T-helper 1 cell (primary cell): ENCODE measurements at places on chromosomes 2 and 18.

- no peak for DNase-seq
Observed at GRCh38 chr2:69023236-69023635, 10.3 kb downstream of the ANTXR1 start.

DNA sequence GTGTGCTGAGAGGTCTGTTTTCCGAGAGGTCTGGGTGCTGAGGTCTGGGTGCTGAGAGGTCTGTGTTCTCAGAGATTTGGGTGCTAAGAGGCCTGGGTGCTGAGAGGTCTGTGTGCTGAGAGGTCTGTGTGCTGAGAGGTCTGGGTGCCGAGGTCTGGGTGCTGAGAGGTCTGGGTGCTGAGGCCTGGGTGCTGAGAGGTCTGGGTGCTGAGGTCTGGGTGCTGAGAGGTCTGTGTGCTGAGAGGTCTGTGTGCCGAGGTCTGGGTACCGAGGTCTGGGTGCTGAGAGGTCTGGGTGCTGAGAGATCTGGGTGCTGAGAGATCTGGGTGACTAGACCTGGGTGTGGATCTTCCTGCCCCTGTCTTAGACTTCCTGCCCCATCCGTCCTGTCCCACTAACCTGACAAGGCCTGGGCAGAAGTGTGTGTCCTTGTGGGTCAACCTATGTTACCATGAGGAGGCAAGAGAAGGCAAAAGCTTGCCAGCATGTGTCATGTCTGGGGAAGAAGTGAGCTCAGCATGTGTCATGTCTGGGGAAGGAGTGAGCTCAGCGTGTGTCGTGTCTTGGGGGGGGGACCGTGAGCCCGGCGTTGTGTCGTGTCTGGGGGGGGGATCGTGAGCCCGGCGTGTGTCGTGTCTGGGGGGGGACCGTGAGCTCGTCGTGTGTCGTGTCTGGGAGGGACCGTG lies 69.3 kb downstream of the KCNG2 start:
- DNase-seq = no peak

- DNase-seq = no peak
Observed at GRCh38 chr2:14492920-14493503, 139.5 kb upstream of the LRATD1 start.

DNA sequence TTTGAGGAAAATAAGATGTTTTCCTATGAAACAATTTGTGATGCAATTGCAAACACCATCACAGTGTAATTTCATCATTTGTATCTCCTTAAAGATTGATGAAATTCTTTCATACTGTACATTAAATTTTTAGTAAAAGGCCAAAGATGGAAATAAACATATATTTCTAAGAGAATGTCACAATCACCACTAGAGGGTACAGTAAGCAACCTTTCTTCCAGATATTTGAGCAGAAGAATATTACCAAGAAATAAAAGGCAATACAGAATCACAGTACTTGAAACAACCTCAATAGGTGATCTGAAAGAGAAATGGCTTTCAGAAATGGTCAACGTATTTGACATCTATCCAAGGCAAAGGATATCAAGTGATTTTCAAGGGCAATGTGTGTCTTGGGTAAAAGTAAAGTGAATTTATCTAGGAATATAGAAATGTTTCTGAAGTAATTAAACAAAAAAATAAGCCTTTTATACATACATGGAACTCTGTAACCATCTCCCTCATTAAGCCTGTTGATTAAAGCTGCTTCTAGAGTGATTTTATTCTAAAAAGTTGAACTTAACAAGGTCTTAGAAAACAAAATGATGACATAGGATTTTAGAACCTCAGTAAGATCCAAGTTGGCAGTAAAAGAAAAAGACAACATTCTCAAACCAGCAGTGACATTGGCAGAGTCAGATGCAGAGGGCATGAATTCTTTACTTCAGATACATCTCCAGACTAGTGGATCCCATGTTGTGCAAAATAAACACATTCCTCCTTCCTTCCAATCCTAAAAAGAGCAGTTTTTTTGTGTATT lies 90.3 kb upstream of the SESTD1 start:
- DNase-seq = no peak

- no peak for DNase-seq
Observed at GRCh38 chr18:11121443-11121849, 27.9 kb downstream of the PIEZO2 start.

DNA sequence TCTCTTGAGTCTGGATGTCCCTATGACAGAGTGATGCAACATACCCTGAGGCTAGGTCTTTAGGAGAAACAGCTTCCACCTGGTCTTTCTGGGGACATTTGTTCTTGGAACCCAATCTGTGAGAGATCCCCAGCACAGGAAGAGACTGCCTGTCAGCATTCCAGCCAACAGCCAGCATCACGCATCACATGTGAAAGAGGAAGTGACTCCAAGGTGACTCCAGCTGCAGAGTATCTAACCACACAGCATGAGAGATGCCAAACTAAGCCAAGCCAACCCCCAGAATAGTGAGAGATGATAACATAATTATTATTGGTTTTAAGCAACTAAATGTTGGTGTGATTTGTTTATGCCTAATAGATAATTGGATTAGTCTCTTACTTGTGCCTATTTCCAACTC lies 35.7 kb downstream of the C18orf63 start:
- DNase-seq = no peak

GRCh38 chr18:79545255-79545654 lies 134.3 kb upstream of the CTDP1 start:
- no peak for DNase-seq

DNA sequence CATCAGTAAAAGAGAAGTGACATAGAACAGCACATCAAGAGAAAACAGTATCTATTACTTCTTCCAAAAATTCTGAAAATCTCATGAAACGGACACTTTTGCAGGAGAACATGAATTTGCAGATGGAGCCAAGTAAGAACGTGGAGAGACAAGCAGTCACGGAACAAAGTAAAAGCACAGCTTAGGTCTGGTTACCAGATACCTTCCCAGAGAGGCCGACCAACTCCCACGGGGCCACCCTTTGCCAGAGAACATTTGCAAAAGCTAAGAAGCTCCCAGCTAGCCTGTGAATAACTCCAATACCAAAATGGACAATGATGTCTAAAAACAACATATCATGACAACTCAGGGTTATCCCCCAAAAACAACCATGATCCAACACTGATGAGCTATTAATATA lies 38.9 kb downstream of the THAP4 start:
- DNase-seq = no peak

- DNase-seq = no peak
Observed at GRCh38 chr2:207240649-207241048, 74.9 kb upstream of the KLF7 start.

DNA sequence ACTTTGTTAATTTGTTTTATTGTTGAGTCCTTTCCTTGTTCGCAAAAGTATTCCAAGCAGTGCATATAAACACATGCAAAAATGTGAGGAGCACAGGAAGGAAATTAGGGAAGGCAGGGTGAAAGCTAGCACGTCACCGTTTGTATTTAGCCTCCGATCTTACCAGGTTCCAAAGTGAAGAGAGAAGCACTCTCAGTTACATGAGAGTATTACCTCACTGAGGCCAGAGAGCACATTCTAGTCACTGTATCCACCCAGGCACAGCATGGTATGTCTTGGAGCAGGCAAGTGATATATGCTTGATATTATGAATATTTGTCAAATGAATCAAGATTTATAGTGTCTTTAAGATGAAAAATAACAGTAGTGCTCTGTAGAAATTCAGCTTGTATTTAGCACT lies 6.5 kb upstream of the TMEM182 start:
- DNase-seq = no peak

DNA sequence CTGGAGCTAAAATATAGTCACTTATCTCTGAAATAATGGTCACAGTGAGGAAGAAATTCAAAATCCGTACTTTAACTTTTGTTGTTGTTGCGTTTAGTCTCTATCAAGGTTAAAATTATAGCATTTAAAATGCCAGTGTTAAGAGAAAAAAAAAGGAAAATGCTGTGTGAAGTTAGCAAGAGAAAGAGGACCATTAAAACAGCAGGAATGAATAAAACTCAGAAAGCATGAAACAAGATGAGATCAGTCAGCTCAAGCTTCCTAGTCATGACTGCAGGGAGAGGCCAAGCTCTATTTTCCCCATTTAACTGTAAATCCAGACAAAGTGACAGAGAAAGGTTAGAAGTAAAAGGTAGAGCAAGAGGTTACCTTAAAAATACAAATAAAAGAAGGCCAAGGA lies 281.7 kb upstream of the ATP5MC3 start:
- no peak for DNase-seq

DNA sequence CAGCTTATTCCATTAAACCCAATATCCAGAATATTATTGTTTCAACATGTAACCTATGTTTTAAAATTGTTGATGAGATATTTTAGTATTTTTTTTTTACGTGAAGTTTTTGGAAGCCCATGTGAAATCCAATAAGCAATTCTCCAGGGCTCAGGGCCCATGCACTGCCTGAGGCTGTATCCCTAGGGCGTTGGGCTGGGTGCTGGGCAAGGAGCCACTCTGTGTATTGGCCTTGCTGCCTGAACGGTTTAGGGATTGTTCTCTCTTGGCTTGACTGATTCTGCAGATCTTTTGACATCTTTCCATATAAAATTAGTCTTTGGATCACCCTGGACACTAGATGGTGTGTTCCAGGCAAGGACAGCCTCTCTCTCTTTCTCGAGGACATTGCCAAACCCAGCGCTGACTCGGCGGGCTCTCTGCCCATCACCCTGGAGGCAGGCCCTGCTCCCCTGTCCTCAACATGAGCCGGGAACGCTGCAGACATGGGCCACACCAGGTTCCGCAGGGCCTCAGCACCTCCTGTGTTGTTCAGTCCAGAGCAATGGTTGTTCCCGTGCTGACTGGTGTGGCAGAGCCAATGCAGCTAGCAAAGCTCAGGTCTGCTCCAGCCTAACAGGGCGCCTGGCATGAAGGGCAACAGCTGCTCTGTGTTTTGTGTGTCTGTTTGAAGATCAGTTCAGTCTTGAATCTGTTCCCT lies 163.0 kb downstream of the SEPTIN10 start:
- no peak for DNase-seq

DNA sequence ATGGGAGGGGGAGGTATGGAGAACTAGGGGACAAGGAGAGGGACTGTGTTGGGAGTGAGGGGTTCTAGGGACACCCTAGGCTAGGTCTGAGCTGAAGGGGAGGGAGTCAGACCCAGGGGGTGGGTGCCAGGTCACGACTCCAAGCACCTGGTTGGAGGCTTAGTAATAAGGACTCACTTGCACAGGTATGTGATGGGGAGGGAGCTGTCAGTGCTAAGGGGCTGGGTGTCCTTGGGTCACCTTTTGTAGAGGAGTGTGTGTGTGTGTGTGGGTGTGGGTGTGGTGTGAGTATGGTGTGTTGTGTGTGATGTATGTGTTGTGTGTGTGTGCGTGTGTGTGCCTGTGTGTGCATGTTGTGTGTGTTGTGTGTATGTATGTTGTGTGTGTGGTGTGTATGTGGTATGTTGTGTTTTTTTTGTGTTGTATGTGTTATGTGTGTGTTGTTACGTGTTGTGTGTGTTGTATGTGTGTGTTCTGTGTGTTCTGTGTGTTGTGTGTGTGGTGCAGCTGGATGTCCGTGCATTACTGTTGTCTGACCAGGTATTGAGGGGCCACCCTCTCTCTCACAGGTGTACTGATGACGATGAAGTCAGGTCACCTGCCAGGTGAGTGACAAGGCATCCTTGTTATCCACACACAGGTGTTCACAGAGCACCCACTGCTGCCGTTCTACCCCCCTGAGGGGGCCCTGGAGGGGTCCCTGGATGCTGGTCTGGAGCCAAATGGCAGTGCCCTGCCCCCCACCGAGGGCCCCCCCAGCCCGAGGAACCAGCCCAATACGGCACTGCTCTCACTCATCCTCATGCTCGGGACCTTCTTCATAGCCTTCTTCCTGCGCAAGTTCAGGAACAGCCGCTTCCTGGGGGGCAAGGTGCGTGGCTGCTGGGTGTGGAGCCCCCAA lies 9.8 kb downstream of the SLC4A3 start:
- DNase-seq = no peak

- no peak for DNase-seq
Observed at GRCh38 chr2:195695002-195695631, 38.1 kb downstream of the SLC39A10 start.

- DNase-seq = no peak
Observed at GRCh38 chr2:29123617-29124349, 8.6 kb downstream of the CLIP4 start.

DNA sequence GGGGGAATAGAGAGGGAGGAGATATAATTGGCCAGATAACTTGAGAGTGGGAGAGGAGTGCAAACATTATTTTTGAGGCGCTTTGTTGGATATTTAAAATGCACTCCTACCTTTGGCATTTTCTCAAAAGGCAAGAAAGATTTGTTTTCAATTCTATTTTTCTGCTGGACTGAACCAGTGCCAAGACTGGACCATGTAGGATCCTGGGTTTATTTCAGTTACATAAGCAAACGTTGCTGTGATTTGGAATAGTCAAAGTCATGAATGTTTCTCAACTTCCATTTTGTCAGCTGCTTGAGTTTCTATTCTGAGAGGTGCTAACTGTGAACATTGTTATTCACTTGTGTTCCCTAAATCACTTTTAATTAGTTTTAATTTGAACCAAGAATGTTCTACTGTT lies 8.9 kb upstream of the CHRNA1 start:
- DNase-seq = no peak

GRCh38 chr2:126448611-126449010 lies 207.3 kb upstream of the GYPC start:
- no peak for DNase-seq

GRCh38 chr18:2480536-2480935 lies 90.8 kb downstream of the METTL4 start:
- no peak for DNase-seq

GRCh38 chr18:25033747-25034471 lies 318.1 kb downstream of the ZNF521 start:
- DNase-seq = no peak

DNA sequence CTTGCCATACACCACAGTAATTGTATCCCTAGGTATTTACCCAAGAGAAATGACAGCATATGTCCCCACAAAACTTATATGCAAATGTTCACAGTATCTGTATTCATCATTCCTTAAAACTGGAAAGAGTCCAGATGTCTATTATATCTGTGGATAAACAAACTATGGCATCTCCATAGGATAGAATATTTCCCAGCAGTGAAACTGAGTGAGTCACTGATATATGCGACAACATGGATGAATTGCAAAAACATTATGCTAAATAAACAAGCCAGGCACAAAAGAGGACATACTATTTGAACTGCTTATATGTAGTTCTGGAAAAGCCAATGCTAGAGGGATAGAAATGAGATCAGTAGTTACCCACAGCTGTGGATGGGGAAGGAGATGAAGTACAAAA lies 359.4 kb upstream of the DSEL start:
- DNase-seq = no peak

- no peak for DNase-seq
Observed at GRCh38 chr2:127770973-127771735, 39.8 kb downstream of the WDR33 start.

DNA sequence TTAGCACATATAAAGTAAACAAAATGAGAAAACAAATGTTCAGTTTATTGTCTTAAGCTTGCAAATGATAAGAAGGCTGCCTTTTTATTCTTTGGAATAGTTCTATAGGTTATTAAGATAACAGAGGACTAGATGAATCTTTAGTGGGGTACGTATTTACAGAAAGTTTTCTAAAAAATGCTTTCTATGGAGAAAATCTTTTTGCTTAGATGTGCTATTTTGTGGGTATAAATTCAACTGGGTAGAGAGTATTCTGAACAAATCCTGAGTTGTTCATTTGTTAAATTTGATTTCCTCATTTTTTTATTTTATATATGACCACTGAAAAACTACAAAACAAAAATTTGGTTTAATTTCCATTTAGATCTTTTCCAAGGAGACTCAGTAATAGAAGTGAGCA lies 566.9 kb downstream of the PLCL1 start:
- no peak for DNase-seq

- DNase-seq = no peak
Observed at GRCh38 chr18:13252686-13253410, 34.3 kb downstream of the LDLRAD4 start.
